ENCODE measurements at places on chromosomes 4 and X.

DNA sequence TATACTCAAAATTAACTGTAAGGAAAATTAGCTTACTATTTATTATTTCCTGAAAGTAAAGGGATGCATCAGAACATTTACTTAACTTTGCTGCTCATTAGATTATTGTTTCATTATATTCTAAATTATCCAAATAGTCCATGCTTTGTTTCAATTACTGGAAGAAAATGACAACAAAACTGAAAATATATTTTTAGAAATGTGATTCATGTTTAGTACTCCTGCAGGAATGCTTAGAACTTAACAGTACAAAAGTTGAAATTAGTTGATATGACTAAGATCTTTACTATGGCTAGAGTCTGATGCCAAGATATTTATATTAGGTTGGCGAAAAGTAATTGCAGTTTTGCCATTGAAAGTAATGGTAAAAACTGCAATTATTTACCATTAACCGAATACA lies 660.5 kb upstream of the PABPC4L start:
- no peaks in the 10 kb centered on the region for H3K4me1 ChIP-seq
- no peak overlapping the region for H3K27ac ChIP-seq
- no peaks in the 10 kb centered on the region for H3K36me3 ChIP-seq
- DNase-seq: no peak
- H3K27me3 ChIP-seq: no peaks in the 10 kb centered on the region

DNA sequence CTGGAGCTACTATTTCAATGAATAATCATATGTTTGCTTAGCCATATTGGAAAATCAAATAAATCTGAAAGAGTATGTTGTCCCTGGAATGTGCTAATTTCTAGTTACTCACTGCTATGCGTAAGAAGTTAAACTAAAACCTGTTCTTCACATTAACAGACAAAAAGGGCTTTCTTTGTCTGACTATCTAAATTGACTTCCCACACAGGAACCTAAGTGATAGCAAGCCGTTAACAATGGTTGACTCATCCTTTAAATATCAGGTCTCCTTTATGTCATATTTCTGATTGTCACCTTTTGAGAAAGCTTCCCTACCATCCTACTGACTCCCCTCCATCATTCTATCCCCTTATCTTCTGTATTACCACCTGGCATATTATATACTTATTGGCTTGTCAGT lies 81.4 kb downstream of the AMELX start:
- H3K4me3 ChIP-seq: no peak overlapping the region
- H3K27me3 ChIP-seq: no peaks in the 10 kb centered on the region
- H3K27ac ChIP-seq: no peak overlapping the region
- H3K36me3 ChIP-seq: no peaks in the 10 kb centered on the region

- H3K36me3 ChIP-seq: no peaks in the 10 kb centered on the region
- no peak overlapping the region for H3K27ac ChIP-seq
- DNase-seq: no peak
- H3K4me3 ChIP-seq: no peak overlapping the region
- H3K4me1 ChIP-seq: peaks cover 4% of the 10 kb centered on the region
Measured at GRCh38 chrX:154481911-154482601, 3.0 kb upstream of the LAGE3 start.

GRCh38 chrX:135923353-135923752 lies 29.8 kb downstream of the SAGE1 start:
- H3K27ac ChIP-seq: no peak overlapping the region
- peaks cover 13% of the 10 kb centered on the region for H3K27me3 ChIP-seq
- no peaks in the 10 kb centered on the region for H3K36me3 ChIP-seq
- no peaks in the 10 kb centered on the region for H3K4me1 ChIP-seq

DNA sequence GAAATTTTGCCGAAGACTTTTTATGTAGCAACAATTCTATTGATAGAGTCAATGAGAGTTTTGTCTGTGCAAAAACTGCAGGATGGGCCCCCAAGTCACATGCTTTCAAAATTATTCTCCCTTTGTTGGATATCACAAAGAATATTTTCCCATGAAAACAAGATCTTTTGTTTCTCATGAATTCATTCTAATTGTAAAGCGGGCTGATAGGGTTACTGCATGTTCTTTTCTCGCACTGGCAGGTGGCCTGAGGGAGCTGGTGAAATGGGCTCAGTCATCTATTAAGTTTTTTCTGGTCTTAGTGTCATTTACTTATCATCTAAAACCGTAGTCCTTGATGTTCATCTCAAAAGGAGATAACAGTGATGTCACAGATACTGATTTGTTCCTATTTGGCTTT lies 44.2 kb downstream of the MID1IP1 start:
- H3K4me3 ChIP-seq: no peak overlapping the region
- no peak for DNase-seq
- no peaks in the 10 kb centered on the region for H3K27me3 ChIP-seq
- no peak overlapping the region for H3K27ac ChIP-seq
- no peaks in the 10 kb centered on the region for H3K4me1 ChIP-seq
- H3K36me3 ChIP-seq: no peaks in the 10 kb centered on the region

GRCh38 chrX:10240918-10241317 lies 84.1 kb downstream of the CLCN4 start:
- H3K27ac ChIP-seq: peak overlapping the region; percentile 11
- H3K27me3 ChIP-seq: no peaks in the 10 kb centered on the region
- no peak overlapping the region for H3K4me3 ChIP-seq
- peaks cover 16% of the 10 kb centered on the region for H3K4me1 ChIP-seq
- H3K36me3 ChIP-seq: no peaks in the 10 kb centered on the region

- H3K4me1 ChIP-seq: peaks cover 58% of the 10 kb centered on the region
- no peaks in the 10 kb centered on the region for H3K27me3 ChIP-seq
- no peak overlapping the region for H3K4me3 ChIP-seq
Measured at GRCh38 chr4:153229545-153229944, 25.3 kb downstream of the TRIM2 start.

- no peaks in the 10 kb centered on the region for H3K27me3 ChIP-seq
- peaks cover 63% of the 10 kb centered on the region for H3K4me1 ChIP-seq
- peak overlapping the region; percentile 72 for H3K4me3 ChIP-seq
Measured at GRCh38 chr4:140092094-140092851, 61.7 kb downstream of the MAML3 start.

DNA sequence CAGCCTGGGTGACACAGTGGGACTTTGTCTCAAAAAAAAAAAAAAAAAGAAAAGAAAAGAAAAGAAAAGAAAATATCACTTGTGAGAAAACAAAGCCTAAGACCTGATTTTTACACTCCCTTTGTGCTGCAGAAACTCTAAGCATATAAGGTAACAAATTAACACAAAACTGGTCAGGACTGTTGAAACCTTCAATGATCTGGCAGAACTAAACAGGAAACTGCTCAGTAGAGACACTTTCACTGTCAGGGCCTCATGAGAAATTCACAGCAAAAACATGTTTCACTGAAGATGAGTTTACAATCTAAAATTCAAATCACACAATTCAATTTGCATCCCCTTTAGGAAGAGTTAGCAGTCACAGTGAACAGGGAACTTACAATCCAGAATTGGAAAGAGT lies 69.1 kb upstream of the HOPX start:
- no peak overlapping the region for H3K4me3 ChIP-seq
- peaks cover 3% of the 10 kb centered on the region for H3K36me3 ChIP-seq
- peaks cover 3% of the 10 kb centered on the region for H3K4me1 ChIP-seq
- peaks cover 4% of the 10 kb centered on the region for H3K27me3 ChIP-seq
- no peak overlapping the region for H3K27ac ChIP-seq

DNA sequence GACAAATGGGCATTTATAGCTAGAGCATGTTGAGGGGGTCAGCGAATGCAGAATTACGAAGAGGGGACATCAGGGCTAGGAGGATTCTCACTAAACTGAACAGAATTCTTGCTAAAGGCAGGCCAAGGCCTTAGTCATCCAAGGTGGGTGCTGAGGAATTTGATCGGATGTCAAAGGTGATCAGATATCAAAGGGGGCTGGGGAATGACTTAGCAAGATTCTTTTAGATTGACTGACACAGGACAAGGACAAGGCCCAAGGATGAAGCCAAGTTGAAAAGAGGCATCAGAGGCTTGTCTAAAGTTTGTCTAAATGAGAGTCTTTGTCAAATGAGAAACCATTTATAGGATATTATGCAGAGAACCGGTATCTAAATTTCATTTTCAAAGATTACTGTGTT lies 9.7 kb downstream of the TMEM184C start:
- peaks cover 4% of the 10 kb centered on the region for H3K4me1 ChIP-seq
- DNase-seq: no peak
- no peak overlapping the region for H3K4me3 ChIP-seq

DNA sequence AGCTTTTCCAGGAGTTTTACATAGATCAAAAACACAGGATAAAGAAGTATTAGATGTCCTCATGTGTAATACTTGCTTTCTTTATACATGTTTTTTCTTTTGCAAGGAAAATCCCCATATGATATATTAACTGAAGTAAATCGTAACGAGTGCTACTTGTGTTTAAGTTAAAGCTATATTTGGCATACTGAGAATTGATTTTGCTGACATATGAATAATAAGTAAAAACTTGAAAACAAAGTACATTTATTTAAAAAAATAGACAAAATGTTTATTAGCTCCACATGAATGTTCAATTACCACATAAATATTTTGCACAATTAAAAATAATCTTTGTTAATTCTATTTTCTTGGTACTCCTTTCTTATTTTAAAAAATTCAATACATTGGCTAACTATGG lies 884.7 kb downstream of the FSTL5 start:
- H3K4me1 ChIP-seq: no peaks in the 10 kb centered on the region
- no peak for DNase-seq
- no peaks in the 10 kb centered on the region for H3K36me3 ChIP-seq
- H3K27me3 ChIP-seq: no peaks in the 10 kb centered on the region
- no peak overlapping the region for H3K4me3 ChIP-seq

DNA sequence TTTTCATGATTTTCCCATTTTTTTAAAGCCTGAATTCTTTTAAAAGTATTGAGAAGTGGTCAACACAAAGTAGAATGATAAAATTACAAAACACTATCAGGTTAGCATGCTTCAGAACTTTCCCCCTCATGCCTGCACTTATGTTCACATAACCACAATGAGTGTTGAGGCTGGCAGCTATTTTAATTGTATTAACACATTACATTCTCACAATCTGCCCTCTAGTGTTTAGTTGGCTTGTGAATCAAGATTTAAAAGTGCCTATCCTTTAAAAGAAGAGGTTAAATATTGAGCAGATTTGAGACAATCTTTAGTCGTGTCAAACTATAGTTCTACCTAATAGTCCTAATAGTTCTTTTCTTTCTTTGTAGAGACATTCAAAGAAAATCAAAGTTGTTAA lies 93.6 kb upstream of the NAP1L5 start:
- peaks cover 12% of the 10 kb centered on the region for H3K36me3 ChIP-seq
- H3K27me3 ChIP-seq: no peaks in the 10 kb centered on the region
- no peak overlapping the region for H3K4me3 ChIP-seq
- peaks cover 6% of the 10 kb centered on the region for H3K4me1 ChIP-seq
- no peak for DNase-seq

DNA sequence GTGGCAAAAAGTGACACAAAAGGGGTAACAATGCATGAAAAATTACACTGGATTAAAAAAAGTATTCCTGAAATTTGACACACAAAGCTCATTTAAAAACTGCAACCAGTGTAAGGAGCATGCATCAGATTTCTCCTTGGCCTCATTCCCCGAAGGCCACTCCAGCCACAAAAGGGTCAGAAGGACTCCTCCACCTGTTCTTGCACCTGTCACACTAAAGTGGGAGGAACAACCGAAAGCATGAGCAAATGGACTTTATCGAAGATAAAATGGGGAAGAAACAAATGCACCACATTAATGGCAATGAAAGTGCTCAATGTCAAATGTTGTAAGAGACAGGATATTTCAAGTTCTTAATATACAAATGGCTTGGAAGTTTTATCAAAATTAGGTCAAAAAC lies 88.2 kb downstream of the ADGRA3 start:
- H3K4me3 ChIP-seq: no peak overlapping the region
- no peaks in the 10 kb centered on the region for H3K4me1 ChIP-seq
- H3K27ac ChIP-seq: no peak overlapping the region
- peaks cover 14% of the 10 kb centered on the region for H3K36me3 ChIP-seq
- no peaks in the 10 kb centered on the region for H3K27me3 ChIP-seq

- H3K27me3 ChIP-seq: peaks cover 8% of the 10 kb centered on the region
- no peak overlapping the region for H3K4me3 ChIP-seq
- no peaks in the 10 kb centered on the region for H3K36me3 ChIP-seq
- no peak for DNase-seq
- H3K4me1 ChIP-seq: peaks cover 6% of the 10 kb centered on the region
Measured at GRCh38 chr4:106366026-106366425, 2.6 kb downstream of the GIMD1 start.

GRCh38 chr4:154836030-154836429 lies 55.0 kb downstream of the RBM46 start:
- no peak overlapping the region for H3K27ac ChIP-seq
- H3K27me3 ChIP-seq: no peaks in the 10 kb centered on the region

All from osteocyte (in vitro differentiated cells).